ENCODE measurements at places on chromosomes 2 and 18.

DNA sequence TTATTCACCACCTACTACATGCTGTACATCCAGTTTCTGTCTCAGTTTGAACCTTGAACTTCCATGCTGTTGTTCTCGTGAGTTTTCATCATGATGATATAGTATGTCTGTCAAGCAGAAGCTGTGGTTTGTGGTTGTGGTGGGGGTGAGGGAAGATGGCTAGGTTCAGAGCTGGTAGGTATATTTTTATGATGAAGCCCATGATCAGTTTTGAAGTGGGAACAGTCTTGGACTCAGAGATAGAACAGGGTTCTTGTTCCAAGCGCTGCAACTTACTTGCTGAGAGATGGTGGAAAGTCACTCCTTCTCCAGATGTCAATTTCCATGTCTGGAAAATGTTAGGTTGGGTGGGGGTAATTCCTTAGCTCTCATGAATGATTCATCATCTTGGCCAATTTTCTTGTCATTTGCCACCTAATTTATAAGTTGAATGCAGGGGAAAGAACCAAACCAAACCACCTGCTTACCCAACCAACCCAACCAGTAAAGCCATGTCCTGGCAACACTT lies 21.6 kb downstream of the PMAIP1 start:
- DNase-seq: no peak

DNA sequence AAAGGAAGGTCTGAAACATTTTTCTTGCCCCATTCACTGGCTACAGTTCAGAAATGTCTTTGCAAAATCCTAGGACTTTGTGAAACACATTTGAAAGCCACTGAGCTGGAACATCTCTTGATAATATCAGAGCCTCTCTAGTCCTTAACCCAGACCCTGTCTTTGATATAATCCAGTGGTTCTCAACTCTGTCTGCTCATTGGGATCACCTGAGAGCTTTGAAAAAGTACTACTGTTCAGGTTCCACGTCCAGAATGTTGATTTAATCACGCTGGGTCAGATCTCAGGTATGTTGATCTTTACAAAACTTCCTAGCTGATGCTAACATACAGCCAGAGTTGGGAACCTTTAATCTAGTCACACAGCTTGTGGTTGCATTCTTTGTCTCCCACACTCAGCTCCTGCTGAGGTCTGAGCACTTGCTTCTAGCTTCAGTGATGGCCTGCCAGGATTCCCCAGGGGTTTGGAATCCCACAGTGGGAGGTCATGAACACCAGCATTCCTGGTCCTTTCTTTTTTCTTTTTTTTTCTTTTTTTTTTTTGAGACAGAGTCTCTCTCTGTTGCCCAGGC lies 262.7 kb downstream of the SETBP1 start:
- no peak for DNase-seq

DNA sequence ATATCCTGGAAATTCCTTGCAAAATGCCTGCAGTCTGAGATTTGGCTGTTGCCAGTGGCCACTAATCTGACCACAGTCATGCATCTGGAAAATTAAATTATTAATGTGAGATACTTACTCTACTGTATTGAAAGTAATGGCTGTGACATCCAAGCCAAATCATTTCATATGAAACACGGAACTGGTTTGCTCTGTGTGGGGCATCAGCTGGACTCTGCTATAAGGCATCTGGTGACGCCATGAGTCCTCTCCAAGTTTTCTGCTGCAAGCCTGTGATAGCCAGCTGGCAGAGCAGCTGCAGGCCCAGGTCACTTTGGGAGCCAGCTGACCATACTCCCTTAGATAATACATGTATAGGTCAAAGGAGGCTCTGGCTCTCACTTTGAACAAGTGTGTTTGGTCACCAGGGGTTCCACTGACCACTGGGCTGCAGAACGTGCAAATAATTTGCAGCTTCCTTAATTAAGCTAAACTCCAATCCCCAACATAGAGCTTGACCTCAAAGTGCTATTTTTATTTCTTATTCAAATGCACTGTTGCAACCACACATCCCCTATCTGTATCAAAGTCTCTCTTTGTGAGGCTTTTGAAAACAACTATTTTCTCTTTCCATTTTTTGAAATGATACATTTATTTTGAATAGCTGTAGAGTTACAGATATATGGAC lies 152.9 kb downstream of the NCKAP5 start:
- DNase-seq: no peak

DNA sequence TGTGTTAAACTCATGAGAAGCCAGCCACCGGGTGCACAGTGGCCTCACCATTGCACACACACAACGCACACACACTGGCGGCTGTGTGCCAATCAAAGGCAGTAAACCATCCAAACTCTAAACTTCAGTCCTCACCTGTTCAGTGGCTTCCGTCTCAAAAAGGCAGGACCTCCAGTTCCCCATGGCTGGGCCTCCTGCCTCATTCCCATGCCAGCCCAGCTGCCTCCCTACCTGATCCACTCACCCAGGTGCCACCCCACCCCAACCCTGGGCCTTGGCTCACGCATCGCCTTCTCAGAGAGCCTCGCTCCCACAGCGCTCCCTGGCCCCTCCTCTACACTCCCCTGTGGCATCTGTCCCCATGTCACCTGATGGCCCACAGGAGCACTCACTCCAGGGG lies 190.9 kb downstream of the EIPR1 start:
- DNase-seq: no peak

DNA sequence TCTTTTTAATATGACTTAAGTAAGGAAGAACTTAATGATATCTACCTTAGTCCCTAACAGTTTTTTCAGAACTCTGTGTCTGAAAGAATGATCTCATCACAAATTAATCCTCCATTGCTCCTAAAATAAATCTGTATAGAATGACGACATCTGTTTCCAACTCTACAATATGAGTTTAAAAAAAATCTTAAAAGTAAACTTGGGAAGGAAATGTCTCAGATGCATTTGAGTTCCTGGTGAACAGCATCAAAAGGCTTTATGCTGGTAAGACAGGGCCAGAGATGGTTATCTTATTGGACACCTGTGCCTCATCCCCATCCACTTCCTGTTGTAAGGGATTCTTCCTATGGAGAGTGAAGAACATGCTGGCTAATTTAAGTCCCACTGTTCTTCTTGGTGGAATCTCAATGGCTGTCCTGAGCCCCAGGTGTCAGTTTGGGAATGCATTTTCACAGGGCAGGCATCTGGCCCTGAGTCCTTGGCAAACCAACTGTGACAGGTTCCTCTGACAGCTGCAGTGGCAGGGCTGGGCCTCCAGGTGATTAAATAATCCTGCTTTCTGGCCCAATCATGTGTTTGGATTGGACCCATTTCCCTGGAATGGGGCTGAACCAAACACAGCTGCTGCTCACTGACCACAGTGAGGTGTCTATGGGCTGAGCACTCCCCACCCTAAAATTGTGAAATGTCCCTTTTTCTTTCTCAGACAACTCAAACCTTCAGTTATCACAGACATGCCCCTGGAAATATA lies 12.9 kb upstream of the NCKAP5 start:
- no peak for DNase-seq

- DNase-seq: no peak
Measured at GRCh38 chr2:137776697-137777096, 187.6 kb upstream of the HNMT start.

- no peak for DNase-seq
Measured at GRCh38 chr18:23793985-23794867, 105.0 kb downstream of the LAMA3 start.

- DNase-seq: no peak
Measured at GRCh38 chr2:3301001-3301400, 76.6 kb downstream of the EIPR1 start.

- DNase-seq: no peak
Measured at GRCh38 chr2:24860631-24861030, 59.4 kb downstream of the ADCY3 start.

- no peak for DNase-seq
Measured at GRCh38 chr2:191351921-191352320, 106.7 kb downstream of the MYO1B start.

DNA sequence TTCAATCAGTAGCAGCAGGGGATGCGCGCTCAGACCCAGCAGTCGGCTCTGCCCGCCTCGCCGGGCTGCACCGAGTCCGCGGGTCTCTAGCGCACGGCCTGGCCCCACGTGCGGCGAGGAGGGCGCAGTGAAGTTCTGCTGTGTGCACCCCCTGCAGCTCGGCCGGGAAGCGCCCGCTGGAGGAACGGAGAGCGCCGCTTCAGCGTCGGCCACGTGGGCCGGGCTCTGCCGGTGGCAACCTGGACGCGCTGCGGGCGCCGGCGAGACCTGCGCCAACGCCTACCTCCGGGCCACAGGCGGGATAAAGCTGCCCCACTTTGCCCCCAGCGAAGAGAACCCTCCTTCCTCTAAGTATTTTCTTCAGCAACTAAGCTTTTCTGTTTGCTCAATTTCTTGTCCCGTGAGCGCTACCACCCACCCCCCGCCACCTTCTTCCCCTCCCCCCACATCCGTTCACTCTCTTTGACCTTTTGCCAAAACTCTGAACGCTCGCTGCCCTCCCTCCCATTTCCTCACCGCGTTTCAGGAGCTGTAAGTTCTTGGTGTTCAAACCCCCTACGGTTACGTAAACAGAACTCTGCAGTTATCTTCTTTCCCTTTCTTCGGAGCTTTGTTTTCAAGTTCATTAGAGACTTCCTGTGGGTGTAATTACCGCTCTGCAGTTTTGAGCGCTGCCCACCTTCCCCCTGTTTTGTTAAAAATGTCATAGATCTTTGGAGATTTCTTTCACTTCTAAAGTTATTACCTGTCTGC lies 42.6 kb upstream of the EDAR start:
- DNase-seq: no peak

DNA sequence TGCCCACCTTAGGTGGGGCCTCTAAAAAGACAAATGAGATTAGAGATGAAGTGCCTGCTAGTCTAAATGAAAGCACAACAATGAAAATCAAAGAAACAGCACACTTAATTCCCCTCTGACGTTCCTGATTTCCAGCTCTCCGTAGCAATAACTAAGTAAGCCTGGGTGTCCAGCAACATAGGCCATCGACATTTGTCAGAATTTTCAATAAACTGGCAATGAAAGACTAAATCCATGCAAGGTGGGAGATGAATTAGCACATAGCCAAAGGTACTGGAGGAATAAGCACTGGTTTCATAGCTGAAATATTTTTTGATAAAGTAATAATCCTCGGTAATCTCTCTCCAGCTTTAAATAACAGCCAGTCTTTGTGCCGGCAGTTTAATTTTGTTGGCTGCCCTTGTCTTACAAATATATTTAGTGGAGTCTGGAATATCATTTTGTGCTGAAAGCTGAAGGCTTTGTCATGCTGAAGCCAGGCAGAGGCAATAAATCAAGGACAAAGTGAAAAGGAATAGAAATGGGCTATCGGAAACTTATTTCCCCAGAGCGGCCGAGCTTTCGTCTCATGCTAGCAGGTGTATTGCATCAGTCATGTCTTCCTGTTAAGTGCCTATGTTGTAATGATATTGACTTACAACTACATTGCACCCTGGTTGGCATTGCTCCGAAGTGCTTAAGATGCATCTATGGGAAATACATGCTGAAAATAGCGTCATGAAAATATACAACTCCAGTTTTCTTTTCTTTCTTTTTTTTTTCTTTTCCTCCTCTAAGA lies 790.1 kb downstream of the CNTNAP5 start:
- DNase-seq: no peak

DNA sequence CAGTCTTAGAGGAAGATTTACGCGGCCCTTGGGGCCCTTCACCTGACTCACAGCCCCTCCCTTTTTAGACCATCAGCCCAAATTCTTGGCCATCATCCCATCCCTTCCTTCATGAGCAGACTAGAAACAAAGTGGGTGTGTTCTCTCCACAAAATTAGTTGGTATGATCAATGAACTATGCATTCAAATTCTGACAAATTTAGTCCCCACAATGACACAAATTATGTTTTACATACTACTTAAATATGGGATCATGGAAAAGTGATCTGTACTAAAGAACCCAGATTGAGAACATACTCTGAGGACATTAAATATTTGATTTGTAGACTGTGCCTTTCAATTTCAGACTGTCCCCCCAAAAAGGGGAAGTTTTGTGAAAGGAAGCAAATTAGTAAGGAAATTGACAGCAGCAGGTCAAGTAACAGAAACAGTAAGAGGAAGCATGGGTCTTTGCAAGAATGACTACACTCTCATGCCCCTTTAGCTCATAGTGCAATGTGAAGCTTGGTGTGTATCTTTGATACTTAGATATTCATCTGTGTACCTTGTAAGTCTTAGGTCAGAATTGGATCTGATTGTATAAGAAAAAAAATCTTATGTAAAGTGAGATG lies 2.2 kb upstream of the MAPRE2 start:
- no peak for DNase-seq
